ENCODE measurements at places on chromosomes 16 and 17.
A peak's percentile ranks its signal among the peaks of the same experiment; 100 is the strongest.

GRCh38 chr16:54180421-54181359, 105.9 kb downstream of the IRX3 start:
- no peak for DNase-seq

DNA sequence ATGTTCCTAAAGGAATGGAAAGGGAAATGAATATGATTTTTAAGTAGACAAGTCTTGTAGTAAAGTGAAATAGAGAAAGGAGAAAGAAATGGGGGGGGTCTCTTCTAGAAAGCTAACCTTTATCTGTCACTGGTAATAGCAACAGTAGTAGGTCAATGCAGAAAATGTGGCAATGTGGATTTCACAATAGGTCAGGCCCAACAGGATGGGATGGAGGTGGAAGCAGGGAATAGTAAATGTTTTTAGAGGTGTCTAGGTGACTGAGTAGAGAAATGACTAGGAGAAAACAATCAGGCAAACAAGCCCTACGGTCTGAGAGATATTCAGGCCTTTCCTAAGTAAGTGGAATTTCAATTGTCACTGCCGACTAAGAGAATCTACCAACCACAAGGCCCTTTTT, 6.0 kb upstream of the RSKR start:
- no peak for DNase-seq

DNA sequence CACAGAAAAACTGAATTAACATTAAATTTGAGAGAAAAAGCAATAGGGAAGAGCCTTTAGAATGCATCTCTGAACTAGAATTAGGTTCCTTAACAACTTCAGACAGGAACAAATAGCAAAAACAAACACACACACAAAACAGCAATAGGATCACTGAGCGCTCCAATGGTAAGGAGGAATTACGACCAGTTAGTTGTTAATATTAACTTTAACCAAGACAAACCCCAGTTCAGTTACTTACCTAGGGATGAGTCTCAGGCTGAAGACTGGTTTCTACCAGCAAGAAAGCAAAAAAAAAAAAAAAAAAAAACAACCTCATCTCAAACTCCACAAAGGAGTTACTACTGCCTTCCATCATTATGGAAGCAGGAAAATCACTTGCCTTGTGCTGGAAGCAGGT, 14.6 kb downstream of the DHRS7B start:
- DNase-seq: no peak

DNA sequence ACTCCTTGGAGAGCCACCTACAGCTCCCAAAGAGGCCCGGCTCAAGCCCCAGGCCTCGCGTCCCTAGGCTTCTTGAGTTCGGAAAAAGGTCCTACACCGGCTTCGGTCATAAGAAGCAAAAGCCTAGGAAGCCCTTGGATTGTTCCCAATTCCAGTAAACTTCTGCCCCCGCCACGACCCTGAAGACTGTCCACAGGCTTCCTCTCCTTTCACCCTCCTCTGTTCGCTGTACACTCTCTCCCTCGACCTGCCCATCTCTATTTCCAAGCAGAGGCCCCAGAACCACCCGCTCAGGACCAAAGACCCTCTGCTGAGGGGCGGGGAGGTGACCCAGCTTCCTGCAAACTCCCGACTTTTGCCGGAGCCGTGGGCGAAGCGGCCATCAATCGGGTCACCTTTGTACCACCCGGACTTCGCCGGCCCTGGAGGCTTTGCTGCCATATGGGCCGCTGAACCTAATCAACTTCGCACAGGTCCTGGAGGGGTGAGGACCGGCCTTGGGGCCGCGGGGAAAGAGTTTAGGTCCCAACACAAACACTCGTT, 2.7 kb downstream of the HOXB2 start:
- DNase-seq: no peak

- no peak for DNase-seq
Observed at GRCh38 chr16:67959536-67960329, 8.7 kb downstream of the SLC12A4 start.

DNA sequence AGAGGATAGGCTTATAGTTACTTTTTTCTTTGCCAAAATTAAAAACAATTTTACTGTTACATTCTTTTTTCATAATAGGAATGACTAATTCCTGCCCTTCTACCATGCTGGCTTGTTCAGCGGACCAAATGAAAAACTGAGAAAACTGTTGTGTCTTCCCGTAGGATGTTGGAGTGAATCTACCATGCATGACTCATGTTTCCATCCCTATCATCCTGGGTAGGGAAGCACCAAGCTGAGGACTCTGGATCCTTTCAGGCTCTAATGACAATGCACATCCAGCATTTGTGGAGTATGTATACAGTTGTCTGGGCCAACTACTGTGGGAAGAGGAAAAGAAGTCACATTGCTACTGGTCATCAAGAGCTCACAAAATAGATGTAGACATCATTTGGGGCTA, 41.1 kb upstream of the DHX8 start:
- DNase-seq: no peak

DNA sequence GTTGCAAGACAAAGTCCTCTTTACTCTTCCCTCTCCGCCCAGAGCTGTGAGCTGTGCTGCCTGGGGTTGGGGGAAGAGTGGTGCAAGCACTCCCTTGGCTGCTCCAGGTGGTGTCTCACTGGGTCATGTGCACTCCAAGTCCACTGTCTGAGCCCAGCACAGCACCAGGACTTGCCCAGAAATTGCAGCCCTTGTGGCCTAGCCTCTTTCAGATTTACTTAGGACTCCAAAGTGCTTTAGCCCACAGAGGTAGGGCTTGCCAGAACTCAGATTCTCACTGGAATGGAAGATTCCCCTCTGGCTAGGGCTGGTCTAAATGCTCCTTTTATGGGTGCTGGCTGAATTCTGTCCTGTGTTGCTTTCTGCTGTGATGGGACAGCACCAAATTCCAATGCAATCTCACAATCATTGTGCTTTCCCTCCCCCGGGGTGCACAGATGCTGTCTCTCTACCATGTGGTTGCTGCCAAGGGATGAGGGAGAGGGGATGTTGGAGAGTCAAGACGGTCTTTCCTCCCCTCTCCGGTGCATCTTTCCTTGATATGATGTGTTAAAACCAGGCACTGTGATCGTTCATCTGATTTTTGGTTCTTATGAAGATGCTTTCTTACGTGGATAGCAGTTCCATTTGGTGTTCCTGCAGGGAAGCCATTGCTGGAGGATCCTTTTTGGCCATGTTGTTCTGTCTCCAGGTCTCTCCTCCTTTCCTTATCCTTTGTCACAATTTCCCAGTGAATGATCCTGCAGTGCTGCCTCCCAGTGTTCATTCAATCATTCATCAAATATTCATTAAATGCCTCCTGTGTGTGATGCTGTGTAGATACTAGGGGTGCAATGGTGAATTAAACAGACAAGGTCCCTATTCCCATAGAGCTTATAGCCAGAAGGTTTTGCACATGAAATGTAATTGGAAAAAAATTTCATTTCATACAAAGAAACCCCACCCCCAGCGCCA, 216.3 kb downstream of the SPECC1 start:
- DNase-seq: no peak

- no peak for DNase-seq
Observed at GRCh38 chr17:46770818-46771560, 47.5 kb downstream of the WNT3 start.

DNA sequence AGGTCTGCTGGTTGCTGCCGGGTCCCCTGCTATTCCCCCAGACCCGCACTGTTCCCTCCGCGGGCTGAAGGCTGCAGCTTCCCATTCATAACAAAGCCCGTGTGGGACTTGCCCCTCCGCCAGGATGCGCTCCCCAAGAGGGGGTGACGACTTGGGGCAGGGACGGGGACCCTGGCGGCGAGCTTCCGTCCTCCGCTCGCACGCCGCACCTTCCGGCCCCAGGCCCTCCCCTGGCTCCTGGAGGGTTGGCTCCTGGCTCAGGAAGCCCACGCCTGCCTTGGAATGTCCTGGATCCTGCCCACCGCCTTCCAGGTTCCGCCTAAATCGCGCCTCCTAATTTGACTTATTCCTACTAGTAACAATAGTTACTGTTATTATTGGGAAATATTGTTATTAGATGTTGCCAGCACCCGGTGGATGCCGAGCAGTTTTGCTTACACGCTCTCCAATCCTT, 1.1 kb upstream of the TFAP4 start:
- peak; percentile 54 for DNase-seq

- DNase-seq: no peak
Observed at GRCh38 chr16:66107661-66108060, 258.8 kb upstream of the CDH5 start.

All from stimulated activated CD8-positive, alpha-beta memory T cell treated with anti-CD3 and anti-CD28 coated beads, Interleukin-2, amount 100 ng/mL, for 48 hours (primary cell).